ENCODE measurements at places on chromosomes 2 and 18. TPM values are rescaled to one million over a fixed set of nuclear protein-coding genes. Genes with fewer than 3 reads are reported as not detected.

DNA sequence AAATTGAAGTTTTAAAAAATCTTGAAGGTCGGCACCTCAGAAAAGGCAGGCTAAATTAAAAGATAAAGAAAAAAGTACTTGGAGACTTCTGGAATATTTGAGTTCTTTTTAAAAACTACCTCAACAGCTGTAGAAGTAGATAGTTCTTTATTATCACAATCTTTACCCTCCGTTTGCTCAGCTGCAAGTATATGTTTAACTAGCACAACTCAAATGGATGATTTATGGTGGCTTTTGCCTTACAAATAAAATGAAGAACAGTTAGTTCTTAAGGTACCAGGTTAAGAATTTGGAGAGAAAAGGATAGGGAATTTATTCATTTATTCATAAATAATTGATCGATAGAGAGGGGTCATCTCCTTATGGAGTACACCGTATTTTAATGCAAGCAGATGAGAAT is 237.6 kb upstream of the FOSL2 start:
- no peak for DNase-seq

DNA sequence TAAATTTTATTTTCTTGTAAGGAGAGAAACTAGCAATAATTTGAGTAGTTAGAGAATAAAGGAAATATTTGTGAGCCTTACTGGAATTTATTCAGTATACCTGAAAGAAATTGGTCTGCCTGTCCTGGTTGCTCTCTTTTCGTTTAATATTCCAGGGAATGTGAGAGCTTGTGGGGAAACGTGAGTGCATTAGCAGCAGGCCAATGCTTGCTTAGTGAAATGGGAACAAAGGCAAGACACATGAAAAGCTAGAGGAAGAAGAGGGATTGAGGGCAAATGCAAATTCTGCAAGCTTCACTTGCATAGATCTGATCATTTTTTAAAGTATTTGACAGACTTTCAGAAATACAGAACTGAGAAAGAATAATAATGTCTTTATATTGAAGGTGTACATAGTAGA is 111.0 kb downstream of the ERBB4 start:
- DNase-seq, result no peak

Gene NEU2
- not detected for polyA plus RNA-seq

Gene IL36RN
- not detected for polyA plus RNA-seq

GRCh38 chr18:51514128-51514527 is 316.6 kb upstream of the MEX3C start:
- no peak for DNase-seq
